ENCODE measurements at places on chromosomes 1 and 21. TPM values are rescaled to one million over a fixed set of nuclear protein-coding genes. Genes with fewer than 3 reads are reported as not detected.

- no peaks in the 10 kb centered on the region for H3K36me3 ChIP-seq
- no peak overlapping the region for H3K4me3 ChIP-seq
- no peak for DNase-seq
- peaks cover 8% of the 10 kb centered on the region for H3K4me1 ChIP-seq
- peaks cover 75% of the 10 kb centered on the region for H3K27me3 ChIP-seq
- H3K27ac ChIP-seq: no peak overlapping the region
Measured at GRCh38 chr1:7705048-7705907, 65.8 kb upstream of the VAMP3 start.

- H3K27me3 ChIP-seq: no peaks in the 10 kb centered on the region
- no peak overlapping the region for H3K27ac ChIP-seq
- H3K4me3 ChIP-seq: no peak overlapping the region
- no peaks in the 10 kb centered on the region for H3K36me3 ChIP-seq
Measured at GRCh38 chr1:225754940-225755641, 22.5 kb upstream of the SRP9 start.

DNA sequence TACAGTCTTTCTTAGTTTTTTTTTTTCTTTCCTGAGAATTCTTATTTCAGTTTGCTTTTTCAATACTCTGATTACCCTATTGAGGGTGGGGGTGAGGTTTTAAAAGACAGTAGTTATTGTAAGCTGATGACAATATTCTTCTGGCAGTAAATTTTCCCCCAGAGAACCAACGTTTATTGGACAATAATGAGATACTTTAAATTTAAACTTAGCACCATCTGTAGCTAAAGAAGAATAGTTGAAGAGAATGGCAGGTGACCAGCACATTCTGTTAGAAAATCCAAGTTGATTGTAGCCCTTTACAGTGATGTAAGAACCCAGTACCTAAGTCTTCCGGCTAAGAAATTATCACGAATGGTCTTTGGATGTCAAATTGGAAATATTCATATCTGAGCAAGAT, 364.6 kb upstream of the LYPLAL1 start:
- no peaks in the 10 kb centered on the region for H3K27me3 ChIP-seq
- DNase-seq: no peak
- H3K36me3 ChIP-seq: no peaks in the 10 kb centered on the region
- no peak overlapping the region for H3K27ac ChIP-seq

- no peaks in the 10 kb centered on the region for H3K4me1 ChIP-seq
- H3K36me3 ChIP-seq: no peaks in the 10 kb centered on the region
- H3K27ac ChIP-seq: no peak overlapping the region
- no peaks in the 10 kb centered on the region for H3K27me3 ChIP-seq
- no peak overlapping the region for H3K4me3 ChIP-seq
- no peak for DNase-seq
Measured at GRCh38 chr1:199243423-199244061, 604.7 kb downstream of the PTPRC start.

DNA sequence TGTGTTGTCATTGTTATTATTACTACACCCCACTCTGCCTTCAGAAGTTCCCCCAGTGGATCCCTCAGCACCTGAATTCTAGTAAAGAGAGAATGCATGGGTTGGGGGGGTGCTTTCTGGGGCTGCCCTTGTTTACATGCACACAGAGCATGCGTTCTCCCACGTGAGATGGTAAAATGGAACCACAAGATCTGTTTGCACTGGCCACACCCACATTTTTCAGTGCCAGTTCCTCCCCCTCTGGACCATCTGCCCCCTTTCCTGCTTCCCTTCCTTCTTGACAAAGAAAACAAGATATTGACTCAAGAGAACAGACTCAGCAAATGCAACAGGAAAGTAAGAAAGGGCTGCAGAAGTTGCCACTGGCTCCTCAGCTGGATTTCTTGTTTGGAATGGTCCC, 8.9 kb downstream of the SLC6A17 start:
- no peaks in the 10 kb centered on the region for H3K4me1 ChIP-seq
- DNase-seq: no peak
- no peak overlapping the region for H3K4me3 ChIP-seq
- H3K36me3 ChIP-seq: no peaks in the 10 kb centered on the region
- H3K27ac ChIP-seq: no peak overlapping the region

DNA sequence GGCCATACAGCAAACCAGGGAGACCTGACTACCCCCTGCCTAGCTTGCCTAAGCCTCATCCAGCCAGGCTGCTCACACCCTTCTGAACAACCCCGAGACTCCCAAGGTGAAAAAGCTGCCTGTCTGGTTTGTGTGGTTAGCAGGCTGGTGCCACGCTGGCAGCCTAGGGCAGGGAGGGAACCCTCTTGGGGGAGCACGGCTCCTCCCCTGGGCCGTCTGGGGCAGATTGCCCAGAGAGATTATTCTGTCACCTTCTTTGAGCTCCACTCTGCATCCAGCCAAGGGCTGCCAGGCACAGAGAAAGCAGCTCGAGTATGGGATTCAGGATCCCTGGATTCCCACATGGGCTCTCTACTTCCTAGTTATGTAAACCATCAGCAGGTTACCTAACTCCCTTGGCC, 27.5 kb upstream of the TCEA3 start:
- DNase-seq: no peak
- H3K4me3 ChIP-seq: no peak overlapping the region
- H3K27ac ChIP-seq: no peak overlapping the region
- H3K27me3 ChIP-seq: no peaks in the 10 kb centered on the region

DNA sequence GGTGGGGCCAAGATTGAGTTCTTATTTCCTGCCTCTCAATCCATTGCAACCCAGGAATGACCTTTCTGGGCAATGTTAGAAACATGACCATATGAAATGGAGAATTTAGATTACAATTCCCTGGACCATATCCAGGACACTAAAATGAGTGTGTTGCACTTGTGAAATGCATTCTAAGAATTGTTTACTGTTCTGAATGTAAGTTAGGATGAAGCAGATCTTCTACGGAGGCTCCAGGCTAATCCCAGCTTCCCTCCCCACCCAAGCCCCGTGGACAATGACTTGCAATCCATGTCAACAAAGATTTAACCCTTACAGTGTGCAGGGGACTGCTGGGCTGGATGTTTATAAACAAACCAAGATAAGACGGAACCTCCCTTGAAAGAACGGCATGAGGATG, 31.7 kb upstream of the HAO2 start:
- H3K36me3 ChIP-seq: no peaks in the 10 kb centered on the region
- H3K27ac ChIP-seq: no peak overlapping the region
- DNase-seq: no peak
- no peak overlapping the region for H3K4me3 ChIP-seq
- H3K27me3 ChIP-seq: 0 out of 2 replicates have a peak, but pooled peaks cover 5% of the 10 kb centered on the region

DNA sequence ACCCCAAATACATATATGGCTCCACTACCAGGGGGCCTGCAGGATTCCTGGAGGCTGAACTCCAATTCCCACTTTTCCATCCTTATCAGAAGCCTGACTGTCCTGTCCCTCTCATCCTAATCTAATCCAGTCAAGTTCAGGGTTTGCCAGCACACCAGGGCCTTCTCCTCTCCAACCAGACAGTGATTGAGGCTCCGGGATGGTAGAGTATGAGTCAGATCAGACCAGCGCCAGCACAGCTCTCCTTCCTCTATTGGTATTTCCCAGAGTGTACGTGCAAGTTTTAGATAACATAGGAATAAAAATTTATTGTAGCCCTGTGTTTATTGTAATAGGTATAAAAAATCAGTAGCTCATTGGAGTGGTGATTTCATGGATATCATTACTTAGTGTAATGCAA, 24.5 kb upstream of the RCSD1 start:
- H3K4me3 ChIP-seq: no peak overlapping the region
- no peak overlapping the region for H3K27ac ChIP-seq
- H3K36me3 ChIP-seq: no peaks in the 10 kb centered on the region
- no peaks in the 10 kb centered on the region for H3K27me3 ChIP-seq
- no peaks in the 10 kb centered on the region for H3K4me1 ChIP-seq

DNA sequence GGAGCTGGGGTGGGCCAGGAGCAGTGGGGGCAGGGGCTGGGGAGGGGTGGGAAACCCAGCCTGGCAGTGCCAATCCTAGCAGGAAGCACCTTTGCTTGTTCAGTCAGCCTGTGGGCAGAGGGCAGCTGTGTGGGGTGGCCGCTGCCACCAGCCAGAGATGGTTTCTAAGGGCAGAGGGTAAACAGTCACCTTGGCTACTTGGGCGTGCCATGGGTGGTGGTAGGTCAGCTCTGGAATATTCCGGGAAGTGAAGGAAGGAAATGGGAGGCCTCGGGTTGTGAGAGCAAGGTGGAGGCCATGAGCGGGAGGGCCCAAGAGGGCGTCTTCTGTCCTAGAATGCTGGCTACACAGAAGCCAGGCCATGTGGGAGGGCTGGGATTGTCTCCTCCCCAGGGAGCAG, 20.7 kb upstream of the WNT4 start:
- no peak overlapping the region for H3K4me3 ChIP-seq
- no peaks in the 10 kb centered on the region for H3K4me1 ChIP-seq
- no peak for DNase-seq
- H3K27me3 ChIP-seq: peaks cover 9% of the 10 kb centered on the region

DNA sequence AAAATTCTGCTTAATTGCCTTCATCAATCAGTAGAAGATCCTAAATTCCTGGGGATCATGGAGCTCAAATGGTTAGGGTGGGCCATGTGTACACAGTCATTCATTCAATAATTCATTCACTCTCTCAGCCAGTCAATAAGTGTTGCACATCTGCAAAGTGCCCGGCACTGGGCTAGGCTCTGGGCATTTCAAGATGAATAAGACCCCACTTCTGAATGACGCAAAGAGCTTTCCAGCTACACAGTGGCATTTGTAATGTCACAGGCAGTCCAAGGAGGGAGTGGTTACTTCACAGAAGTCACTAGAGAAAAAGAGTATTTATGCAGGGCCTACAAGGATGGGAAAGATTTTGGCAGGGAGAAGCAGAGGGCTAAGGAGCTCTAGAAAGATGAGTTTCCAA, 93.2 kb downstream of the KCNJ15 start:
- DNase-seq: no peak
- peaks cover 18% of the 10 kb centered on the region for H3K4me1 ChIP-seq
- no peak overlapping the region for H3K27ac ChIP-seq

- DNase-seq: peak; percentile 71
- no peak overlapping the region for H3K27ac ChIP-seq
- no peaks in the 10 kb centered on the region for H3K36me3 ChIP-seq
- peaks cover 54% of the 10 kb centered on the region for H3K4me1 ChIP-seq
Measured at GRCh38 chr1:39898648-39899603, 2.8 kb downstream of the MYCL start.

DNA sequence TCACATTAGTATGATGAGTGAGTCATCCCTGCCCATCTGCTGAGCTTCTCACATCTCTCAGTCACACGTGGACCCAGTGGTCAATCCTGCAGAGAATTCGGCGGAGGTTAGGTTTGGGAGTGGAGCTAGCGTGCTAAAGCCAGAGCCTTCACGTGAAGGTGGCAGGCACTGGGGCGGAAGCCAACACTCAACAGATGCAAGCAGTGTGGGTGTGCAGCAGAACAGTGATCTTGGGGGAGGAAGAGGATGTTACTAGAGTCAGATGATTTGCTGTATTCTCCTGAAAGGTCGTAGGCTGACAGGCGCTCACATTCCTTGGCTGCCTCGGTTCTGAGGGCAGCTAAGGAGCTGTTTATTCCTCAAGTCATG, 6.7 kb downstream of the C1orf115 start:
- DNase-seq: no peak
- H3K36me3 ChIP-seq: no peaks in the 10 kb centered on the region
- no peaks in the 10 kb centered on the region for H3K27me3 ChIP-seq
- H3K27ac ChIP-seq: no peak overlapping the region
- no peaks in the 10 kb centered on the region for H3K4me1 ChIP-seq
- H3K4me3 ChIP-seq: no peak overlapping the region

- H3K4me1 ChIP-seq: no peaks in the 10 kb centered on the region
- H3K4me3 ChIP-seq: no peak overlapping the region
- H3K27me3 ChIP-seq: no peaks in the 10 kb centered on the region
Measured at GRCh38 chr1:187977298-187977697, 1148.5 kb downstream of the PLA2G4A start.

DNA sequence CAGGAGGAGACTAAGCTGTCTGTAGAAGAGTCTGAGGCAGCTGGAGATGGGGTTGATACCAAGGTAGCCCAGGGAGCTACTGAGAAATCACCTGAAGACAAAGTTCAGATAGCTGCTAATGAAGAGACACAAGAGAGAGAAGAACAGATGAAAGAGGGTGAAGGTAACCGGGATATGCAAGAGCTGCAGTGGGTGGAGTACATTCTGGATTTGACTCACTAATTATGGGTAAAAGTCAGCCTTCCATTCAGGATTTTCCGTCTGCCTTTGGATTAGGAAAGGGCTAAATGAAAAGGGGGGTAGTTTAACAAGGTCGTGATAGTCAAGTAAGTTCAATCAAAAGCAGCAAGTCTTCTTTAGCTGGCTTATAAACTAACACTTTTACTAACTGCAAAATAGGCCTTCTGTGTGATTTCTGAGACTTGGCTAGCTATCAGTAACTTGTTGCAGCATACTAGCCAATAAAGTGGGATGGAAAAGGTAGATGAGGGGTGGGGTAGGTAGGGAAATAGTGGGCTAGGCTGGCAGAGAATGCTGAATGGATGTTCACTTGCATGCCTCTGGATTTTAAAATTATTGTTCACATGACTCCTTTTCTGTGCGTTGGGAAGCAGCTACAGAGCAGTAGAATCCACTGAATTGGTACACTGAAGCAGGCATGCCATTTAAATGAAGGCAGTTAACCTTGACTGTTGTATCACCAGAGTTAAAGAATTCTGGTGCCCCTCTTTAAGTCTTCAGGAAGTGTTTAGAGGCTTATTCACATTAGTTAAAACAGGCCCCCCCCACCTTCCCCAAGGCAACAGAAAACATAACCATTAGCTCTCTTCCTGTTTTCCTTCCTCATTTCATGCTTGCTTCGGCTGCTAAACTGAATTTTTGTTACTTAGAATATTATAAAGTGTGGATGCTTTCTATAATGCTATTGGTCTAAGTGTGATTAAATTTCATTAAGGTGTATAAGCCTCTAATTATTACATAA, 15.4 kb downstream of the CCDC17 start:
- DNase-seq: no peak
- no peak overlapping the region for H3K27ac ChIP-seq
- H3K4me3 ChIP-seq: no peak overlapping the region
- H3K4me1 ChIP-seq: no peaks in the 10 kb centered on the region
- peaks cover 82% of the 10 kb centered on the region for H3K36me3 ChIP-seq

The FCMR gene
- 11.7 TPM for total RNA-seq

The NBPF26 gene
- 11.0 TPM for total RNA-seq

The FMO1 gene
- total RNA-seq: not detected

The GBP6 gene
- total RNA-seq: not detected

The CD101 gene
- 0.50 TPM for total RNA-seq

The TRPM2 gene
- total RNA-seq: 16.1 TPM

The SELP gene
- total RNA-seq: not detected

The CATSPERE gene
- total RNA-seq: not detected

All from SJSA1 (cell line).